ENCODE measurements at places on chromosomes 3 and 15. TPM values are rescaled to one million over a fixed set of nuclear protein-coding genes. Genes with fewer than 3 reads are reported as not detected.

Gene CRTC3
- total RNA-seq, result 6.8 TPM

Gene CDHR4
- total RNA-seq, result not detected

Gene ROPN1B
- not detected for total RNA-seq

Gene SLC28A1
- total RNA-seq, result not detected

Gene SLC38A3
- total RNA-seq, result not detected

Gene SEMA5B
- total RNA-seq, result 0.37 TPM

Gene CTXN2
- not detected for total RNA-seq

Gene NR2F2
- total RNA-seq, result 9.0 TPM

Gene ARPP21
- not detected for total RNA-seq

Gene SEC61A1
- 138 TPM for total RNA-seq

Gene ALG1L2
- total RNA-seq, result not detected

Gene CYP1A2
- not detected for total RNA-seq

Gene MYO5C
- total RNA-seq, result 21.0 TPM

Gene PYGO1
- total RNA-seq, result 0.49 TPM

Gene IL17RC
- 42.2 TPM for total RNA-seq

Gene TMEM207
- not detected for total RNA-seq

Measured in airway epithelial cell (primary cell).